ENCODE measurements at places on chromosomes 2 and 18.

GRCh38 chr2:10810202-10811161, 2.1 kb downstream of the PDIA6 start:
- no peak for DNase-seq

GRCh38 chr2:217520356-217521010, 482.3 kb downstream of the TNS1 start:
- no peak for DNase-seq

DNA sequence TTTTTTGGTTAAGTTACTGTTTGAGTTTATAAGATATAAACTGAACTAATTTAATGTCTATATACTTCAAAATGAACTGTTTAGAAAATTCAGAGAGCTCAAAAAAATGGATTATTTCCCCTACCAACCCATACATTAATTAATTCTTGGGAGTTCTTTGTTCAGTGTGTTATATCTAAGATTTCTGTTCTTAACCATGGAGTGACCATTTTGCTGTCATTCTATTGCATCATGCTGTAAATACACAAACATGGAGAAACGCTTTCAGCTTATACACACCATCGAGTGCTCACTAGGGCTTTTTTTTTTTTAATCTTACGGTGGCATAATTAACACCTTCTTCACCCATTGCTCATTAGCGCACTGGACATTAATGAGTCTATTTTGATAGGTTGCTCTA, 33.4 kb upstream of the TBR1 start:
- no peak for DNase-seq

DNA sequence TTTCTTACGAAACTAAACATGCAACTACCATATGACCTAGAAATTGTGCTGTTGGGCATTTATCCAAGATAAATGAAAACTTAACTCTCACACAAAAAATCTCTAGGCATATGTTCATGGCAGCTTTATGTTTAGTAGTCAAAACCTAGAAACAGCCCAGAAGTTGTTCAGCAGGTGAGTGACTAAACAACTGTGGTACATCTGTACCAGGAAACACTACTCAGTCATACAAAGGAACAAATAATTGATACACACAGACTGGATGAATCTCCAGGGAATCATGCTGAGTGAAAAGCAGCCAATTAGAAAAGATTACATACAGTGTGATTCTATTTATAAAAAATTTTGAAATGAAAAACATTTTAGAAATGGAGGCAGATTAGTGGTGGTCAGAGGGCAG, 29.3 kb downstream of the DYNC2LI1 start:
- DNase-seq = no peak

- no peak for DNase-seq
Observed at GRCh38 chr2:10225291-10226037, 77.2 kb upstream of the HPCAL1 start.

GRCh38 chr2:10242998-10243925, 59.4 kb upstream of the HPCAL1 start:
- DNase-seq = no peak

GRCh38 chr2:3585261-3586109, 9.4 kb upstream of the COLEC11 start:
- DNase-seq = no peak

- peak; percentile 83 for DNase-seq
Observed at GRCh38 chr2:11155381-11156035, at the start of gene SLC66A3. TSS of gene SLC66A3 (plus strand) at chr2:11155467. CDS start at chr2:11155547, 80 bp downstream.

GRCh38 chr2:50448556-50448955, 583.4 kb downstream of the NRXN1 start:
- no peak for DNase-seq

DNA sequence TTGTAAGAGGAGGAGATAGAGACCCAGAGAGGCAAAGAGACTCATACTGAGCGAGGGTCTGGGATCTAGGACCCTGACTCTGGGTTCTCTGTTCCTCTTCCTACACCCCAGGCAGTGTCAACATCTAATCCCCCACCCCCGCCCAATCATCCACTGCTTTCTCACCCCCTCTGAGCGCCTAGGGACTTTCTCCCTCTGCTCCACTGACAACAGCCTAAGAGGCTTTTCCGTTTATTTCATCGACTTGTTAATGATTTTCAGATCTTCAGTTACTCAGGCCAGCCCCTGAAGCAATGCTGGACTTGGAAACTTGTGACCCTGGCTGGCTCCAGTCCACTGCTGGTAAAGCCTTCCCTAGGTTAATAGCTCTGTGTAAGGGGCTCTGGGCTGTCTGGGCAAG, 65.1 kb downstream of the TFCP2L1 start:
- no peak for DNase-seq

GRCh38 chr2:76745605-76746004, 776.6 kb downstream of the LRRTM4 start:
- no peak for DNase-seq

- peak; percentile 23 for DNase-seq
Observed at GRCh38 chr2:127106457-127106990, 430 bp downstream of the BIN1 start.

GRCh38 chr2:128465246-128466170, 146.8 kb upstream of the HS6ST1 start:
- DNase-seq = no peak

- no peak for DNase-seq
Observed at GRCh38 chr2:183031911-183032794, 6.1 kb downstream of the NCKAP1 start.

GRCh38 chr2:105100046-105100840, 62.4 kb downstream of the MRPS9 start:
- no peak for DNase-seq
